ENCODE measurements at places on chromosomes 2 and 18. TPM values are rescaled to one million over a fixed set of nuclear protein-coding genes. Genes with fewer than 3 reads are reported as not detected.

DNA sequence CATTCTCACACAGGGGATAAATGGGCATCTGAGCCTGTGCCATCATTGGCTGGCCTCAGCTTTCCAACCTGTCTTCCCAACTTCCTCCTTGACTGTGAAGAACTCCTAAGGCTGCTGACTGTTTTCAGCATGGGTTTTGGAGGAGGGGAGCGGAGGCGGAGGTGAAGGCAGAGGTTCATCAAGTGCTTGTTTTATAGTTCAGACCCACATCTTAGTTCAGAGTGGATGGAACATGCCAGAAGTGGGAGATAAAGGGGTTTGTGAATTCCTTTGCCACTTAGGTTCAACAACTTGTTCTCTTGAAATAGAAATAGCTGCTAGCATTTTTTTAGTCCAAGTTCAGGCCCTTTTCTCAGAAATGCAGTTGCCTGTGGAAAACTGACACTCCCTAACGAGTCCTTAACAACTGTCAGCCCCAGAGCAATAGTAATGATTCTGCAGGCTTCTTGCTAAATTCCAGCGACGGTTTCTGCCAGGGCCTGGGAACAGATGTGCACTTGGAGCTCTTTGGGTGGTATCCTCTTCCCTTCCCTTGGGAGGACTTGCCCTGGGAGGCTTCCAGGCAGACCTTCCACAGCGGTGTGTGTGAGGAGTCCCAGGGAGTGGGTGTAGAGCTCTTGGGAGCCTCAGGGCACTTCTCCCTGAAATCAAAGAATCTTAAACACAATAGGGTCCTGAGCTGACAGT is 30.1 kb upstream of the ITGA6 start:
- H3K27me3 ChIP-seq, result no peaks in the 10 kb centered on the region
- no peak overlapping the region for H3K27ac ChIP-seq
- no peaks in the 10 kb centered on the region for H3K36me3 ChIP-seq
- H3K4me1 ChIP-seq, result no peaks in the 10 kb centered on the region
- no peak overlapping the region for H3K4me3 ChIP-seq

- H3K27me3 ChIP-seq, result no peaks in the 10 kb centered on the region
- no peak overlapping the region for H3K4me3 ChIP-seq
- no peaks in the 10 kb centered on the region for H3K36me3 ChIP-seq
- H3K27ac ChIP-seq, result no peak overlapping the region
- no peak for DNase-seq
These were observed 94.9 kb downstream of the SLC4A3 start for GRCh38 chr2:219722276-219722879.

GRCh38 chr2:33791625-33792024 is 192.5 kb upstream of the FAM98A start:
- H3K27me3 ChIP-seq, result no peaks in the 10 kb centered on the region
- no peak for DNase-seq
- H3K4me3 ChIP-seq, result no peak overlapping the region

DNA sequence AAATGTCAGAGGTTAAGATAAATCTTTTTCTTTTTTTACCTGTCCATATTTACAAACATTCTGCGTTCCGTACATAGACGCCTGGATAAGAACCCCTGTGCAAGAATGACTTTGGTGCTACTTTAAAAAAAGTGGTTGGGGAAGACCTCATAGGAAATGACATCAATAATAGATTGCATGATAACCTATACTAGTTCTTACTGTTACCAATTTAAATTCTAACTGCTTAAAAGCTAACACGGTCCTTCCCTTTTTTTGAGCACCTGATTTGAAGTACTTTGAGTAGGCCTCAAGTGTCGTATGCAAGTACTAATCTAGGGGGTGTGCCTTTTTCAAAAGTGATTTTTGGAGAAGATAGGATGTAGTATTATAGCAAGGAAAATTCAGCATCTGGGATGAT is 2.1 kb downstream of the SLC39A10 start:
- peaks cover 4% of the 10 kb centered on the region for H3K36me3 ChIP-seq
- H3K27me3 ChIP-seq, result no peaks in the 10 kb centered on the region
- peaks cover 3% of the 10 kb centered on the region for H3K4me1 ChIP-seq
- H3K27ac ChIP-seq, result peak overlapping the region; percentile 95
- DNase-seq, result no peak

GRCh38 chr2:119205001-119205706 is 18.5 kb upstream of the STEAP3 start:
- no peak for DNase-seq
- H3K4me1 ChIP-seq, result no peaks in the 10 kb centered on the region
- peaks cover 6% of the 10 kb centered on the region for H3K27me3 ChIP-seq
- H3K4me3 ChIP-seq, result no peak overlapping the region
- no peaks in the 10 kb centered on the region for H3K36me3 ChIP-seq

DNA sequence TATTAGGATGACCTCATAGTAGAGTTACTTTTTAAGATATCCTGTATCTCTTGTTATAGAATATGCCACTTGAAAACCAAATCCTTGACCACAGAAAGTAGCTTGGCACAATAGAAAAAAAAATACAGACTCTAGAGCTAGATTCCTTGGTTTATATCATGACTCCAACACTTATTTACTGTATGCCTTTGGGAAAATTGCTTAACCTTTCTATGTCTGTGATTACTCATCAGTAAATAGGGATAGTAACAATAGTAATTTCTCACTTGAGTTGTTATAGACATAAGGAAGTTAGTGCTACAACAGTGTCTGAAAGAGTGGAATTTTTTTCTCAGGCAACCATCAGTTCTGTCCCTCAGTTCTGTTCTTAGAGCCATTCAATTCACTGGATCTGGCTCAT is 193.8 kb downstream of the GULP1 start:
- H3K27ac ChIP-seq, result no peak overlapping the region
- no peak for DNase-seq
- no peaks in the 10 kb centered on the region for H3K4me1 ChIP-seq
- no peak overlapping the region for H3K4me3 ChIP-seq

- no peaks in the 10 kb centered on the region for H3K36me3 ChIP-seq
- H3K4me3 ChIP-seq, result no peak overlapping the region
- DNase-seq, result no peak
- H3K4me1 ChIP-seq, result no peaks in the 10 kb centered on the region
- H3K27me3 ChIP-seq, result peaks cover 15% of the 10 kb centered on the region
These were observed 57.5 kb downstream of the PAX3 start for GRCh38 chr2:222241128-222241870.

- no peak overlapping the region for H3K27ac ChIP-seq
- peaks cover 34% of the 10 kb centered on the region for H3K4me1 ChIP-seq
- no peak overlapping the region for H3K4me3 ChIP-seq
- no peaks in the 10 kb centered on the region for H3K27me3 ChIP-seq
These were observed 175.6 kb downstream of the PRKCE start for GRCh38 chr2:45826884-45827635.

GRCh38 chr2:177689623-177690022 is 297.1 kb downstream of the AGPS start:
- no peak overlapping the region for H3K27ac ChIP-seq
- DNase-seq, result no peak
- no peak overlapping the region for H3K4me3 ChIP-seq
- no peaks in the 10 kb centered on the region for H3K27me3 ChIP-seq
- H3K4me1 ChIP-seq, result peaks cover 2% of the 10 kb centered on the region
- H3K36me3 ChIP-seq, result no peaks in the 10 kb centered on the region

DNA sequence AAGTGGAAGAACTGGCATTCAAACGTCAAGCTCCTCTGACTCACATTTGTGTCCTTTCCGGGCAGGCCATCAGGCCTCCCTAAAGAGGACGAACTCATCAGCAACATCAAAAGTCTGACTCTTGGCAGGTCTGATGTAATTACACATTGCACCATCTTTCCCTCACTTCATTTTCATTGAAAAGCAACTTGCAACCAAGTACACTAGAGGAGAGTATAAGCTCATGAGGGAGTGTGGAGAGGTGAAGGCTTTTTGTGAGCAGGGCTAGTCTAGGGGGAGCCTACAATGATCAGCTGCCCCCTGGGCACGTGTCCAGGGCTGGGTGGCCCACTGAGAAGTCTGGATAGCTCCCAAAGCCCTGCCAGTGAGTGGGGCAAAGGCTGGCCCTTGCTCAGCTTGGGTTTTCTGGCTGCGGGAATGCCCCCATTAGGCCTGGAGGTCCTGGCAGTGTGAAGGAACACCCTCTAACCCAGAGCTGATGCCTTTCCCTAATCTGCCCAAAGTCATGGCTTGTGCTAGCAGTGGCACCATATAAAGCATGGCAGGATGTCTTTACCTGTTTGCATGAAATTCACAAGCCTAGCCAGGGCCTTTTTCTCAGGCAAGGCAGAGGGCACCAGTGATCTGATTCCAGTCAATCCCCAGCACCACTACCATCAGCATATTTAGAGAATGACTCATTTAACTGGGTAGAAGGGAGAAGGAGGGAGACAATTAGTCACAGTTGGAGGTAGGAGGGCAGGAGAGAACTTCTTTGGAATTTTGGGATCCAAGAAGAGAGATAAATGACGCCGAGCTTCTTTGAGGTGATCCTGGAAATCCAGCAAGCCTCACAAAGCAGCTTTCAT is 8.5 kb upstream of the DAW1 start:
- H3K27me3 ChIP-seq, result no peaks in the 10 kb centered on the region
- no peak overlapping the region for H3K27ac ChIP-seq
- peaks cover 18% of the 10 kb centered on the region for H3K4me1 ChIP-seq
- no peaks in the 10 kb centered on the region for H3K36me3 ChIP-seq
- H3K4me3 ChIP-seq, result peak overlapping the region; percentile 4
- DNase-seq, result no peak

DNA sequence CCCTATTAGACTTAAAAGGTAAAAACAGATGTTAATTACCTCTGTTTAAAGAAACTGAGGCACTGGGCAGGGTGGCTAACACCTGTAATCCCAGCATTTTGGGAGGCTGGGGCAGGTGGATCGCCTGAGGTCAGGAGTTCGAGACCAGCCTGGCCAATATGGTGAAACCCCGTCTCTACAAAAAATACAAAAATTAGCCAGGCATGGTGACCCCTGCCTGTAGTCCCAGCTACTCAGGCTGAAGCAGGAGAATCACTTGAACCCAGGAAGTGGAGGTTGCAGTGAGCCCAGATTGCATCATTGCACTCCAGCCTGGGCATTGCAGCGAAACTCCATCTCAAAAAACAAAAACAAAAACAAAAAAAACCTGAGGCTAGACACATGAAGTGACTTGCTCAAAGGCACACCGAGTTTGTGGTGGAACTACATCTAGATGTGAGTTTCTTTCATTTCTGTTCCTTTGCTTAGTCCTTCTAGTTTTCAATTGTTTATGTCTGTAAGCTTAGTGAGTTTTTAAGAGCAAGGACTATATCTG is 40.7 kb downstream of the SLC4A1AP start:
- H3K4me1 ChIP-seq, result peaks cover 16% of the 10 kb centered on the region
- H3K27ac ChIP-seq, result no peak overlapping the region
- H3K4me3 ChIP-seq, result no peak overlapping the region

GRCh38 chr2:27954221-27954673 is 63.7 kb downstream of the BABAM2 start:
- H3K4me1 ChIP-seq, result peaks cover 40% of the 10 kb centered on the region
- H3K4me3 ChIP-seq, result no peak overlapping the region
- no peaks in the 10 kb centered on the region for H3K27me3 ChIP-seq
- no peak for DNase-seq
- peak overlapping the region; percentile 82 for H3K27ac ChIP-seq

GRCh38 chr18:22831441-22831904 is 101.7 kb upstream of the RBBP8 start:
- no peaks in the 10 kb centered on the region for H3K4me1 ChIP-seq
- DNase-seq, result no peak
- H3K4me3 ChIP-seq, result no peak overlapping the region
- no peaks in the 10 kb centered on the region for H3K27me3 ChIP-seq

GRCh38 chr2:1492711-1493430 is 79.6 kb downstream of the TPO start:
- H3K27me3 ChIP-seq, result no peaks in the 10 kb centered on the region
- no peaks in the 10 kb centered on the region for H3K4me1 ChIP-seq

GRCh38 chr18:58770601-58771000 is 94.1 kb upstream of the ZNF532 start:
- no peak for DNase-seq
- no peak overlapping the region for H3K4me3 ChIP-seq
- 0 out of 2 replicates have a peak, but pooled peaks cover 4% of the 10 kb centered on the region for H3K4me1 ChIP-seq
- H3K27ac ChIP-seq, result no peak overlapping the region
- no peaks in the 10 kb centered on the region for H3K36me3 ChIP-seq
- no peaks in the 10 kb centered on the region for H3K27me3 ChIP-seq

DNA sequence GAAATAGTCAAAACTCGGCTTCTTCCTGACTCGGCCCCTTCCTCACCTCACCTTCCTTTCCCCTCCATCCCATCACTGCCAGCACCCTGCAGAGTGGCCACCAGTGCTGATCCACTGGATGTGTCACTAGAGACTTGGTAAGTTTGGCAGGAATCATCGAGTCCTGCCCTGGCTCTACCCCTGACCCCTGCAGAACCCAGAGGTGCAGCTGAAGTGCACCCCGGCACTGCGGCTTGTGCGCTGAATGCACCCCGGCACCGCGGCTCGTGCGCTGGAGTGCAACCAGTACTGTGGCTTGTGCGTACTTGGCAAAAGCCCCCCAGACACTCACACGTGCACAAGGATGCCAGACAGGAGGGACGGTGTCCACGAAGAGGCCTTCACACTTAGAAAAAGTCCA is 206.5 kb downstream of the SNTG2 start:
- H3K4me3 ChIP-seq, result no peak overlapping the region
- H3K36me3 ChIP-seq, result no peaks in the 10 kb centered on the region
- no peaks in the 10 kb centered on the region for H3K27me3 ChIP-seq
- no peak overlapping the region for H3K27ac ChIP-seq

- H3K27ac ChIP-seq, result peak overlapping the region; percentile 91
- no peak for DNase-seq
- H3K4me1 ChIP-seq, result peaks cover 25% of the 10 kb centered on the region
- H3K36me3 ChIP-seq, result no peaks in the 10 kb centered on the region
These were observed 29.0 kb downstream of the LAMA3 start for GRCh38 chr18:23718243-23718720.

DNA sequence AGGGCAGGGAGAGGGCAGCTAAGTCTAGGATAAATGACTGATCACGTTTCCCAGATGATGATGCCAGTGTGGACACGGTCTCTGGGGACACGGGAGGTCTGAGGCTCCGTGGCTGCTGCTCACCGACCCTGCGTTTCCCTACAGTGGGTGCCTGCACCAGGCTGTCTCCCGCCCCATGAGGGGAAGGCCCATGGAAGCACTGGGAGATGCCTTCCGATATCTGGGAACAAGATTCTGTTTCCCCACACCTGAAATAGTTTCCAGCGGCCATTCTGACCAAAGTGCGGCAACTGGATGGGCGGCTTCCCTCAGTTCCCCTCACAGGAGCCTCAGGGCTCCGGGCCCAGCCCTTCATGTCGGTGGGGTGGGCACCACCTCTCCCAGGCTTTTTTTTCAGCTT is 83.1 kb downstream of the EDAR start:
- no peaks in the 10 kb centered on the region for H3K36me3 ChIP-seq
- no peak overlapping the region for H3K4me3 ChIP-seq
- no peak overlapping the region for H3K27ac ChIP-seq
- no peaks in the 10 kb centered on the region for H3K4me1 ChIP-seq

DNA sequence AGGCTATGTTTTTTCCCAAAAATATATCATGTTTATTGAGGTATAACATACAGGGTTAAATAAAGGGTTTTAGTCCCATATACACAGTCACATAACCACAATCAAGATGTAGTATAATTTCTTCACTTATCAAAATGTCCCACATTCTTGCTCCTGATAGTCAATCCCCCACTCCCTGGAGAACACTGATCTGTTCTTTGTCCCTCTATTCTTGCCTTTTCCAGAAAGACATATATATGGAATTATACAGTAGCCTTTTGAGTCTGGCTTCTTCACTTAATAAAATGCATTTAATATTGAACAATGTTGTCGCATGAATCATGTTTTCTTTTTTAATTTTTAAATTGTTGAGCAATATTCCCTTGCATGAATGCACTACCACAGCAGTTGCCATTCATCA is 1059.7 kb downstream of the TSN start:
- H3K4me1 ChIP-seq, result no peaks in the 10 kb centered on the region
- no peaks in the 10 kb centered on the region for H3K36me3 ChIP-seq
- no peak overlapping the region for H3K4me3 ChIP-seq
- H3K27ac ChIP-seq, result no peak overlapping the region

Gene EVX2
- polyA plus RNA-seq, result not detected

Gene ITGB6
- 0.13 TPM for polyA plus RNA-seq

Gene RNU2-63P
- polyA plus RNA-seq, result not detected

Gene SIX3
- polyA plus RNA-seq, result 0.67 TPM

Gene MC4R
- 0.62 TPM for polyA plus RNA-seq

Gene RGPD8
- polyA plus RNA-seq, result 0.76 TPM

Gene RAB6C
- polyA plus RNA-seq, result 0.02 TPM
